ENCODE measurements at places on chromosomes 7 and 10.

DNA sequence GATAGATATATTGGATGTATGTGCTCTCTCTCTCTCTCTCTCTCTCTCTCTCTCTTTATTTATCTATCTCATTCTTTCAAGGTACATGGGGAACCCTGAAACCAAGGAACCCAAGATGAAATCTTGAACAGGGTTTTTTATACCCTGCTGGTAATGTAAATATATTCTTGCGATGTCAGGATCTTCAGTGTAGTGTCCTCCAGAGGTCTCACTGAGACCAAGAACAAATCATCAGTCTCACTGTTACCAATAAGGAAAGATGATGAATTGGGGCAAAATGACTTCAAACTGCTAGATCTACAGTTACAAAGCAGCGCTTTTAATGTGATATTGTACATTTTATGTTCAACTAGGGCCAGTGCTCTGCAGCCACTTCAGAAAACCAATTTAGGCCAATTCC is 423.5 kb downstream of the ANKRD7 start:
- DNase-seq: no peak

DNA sequence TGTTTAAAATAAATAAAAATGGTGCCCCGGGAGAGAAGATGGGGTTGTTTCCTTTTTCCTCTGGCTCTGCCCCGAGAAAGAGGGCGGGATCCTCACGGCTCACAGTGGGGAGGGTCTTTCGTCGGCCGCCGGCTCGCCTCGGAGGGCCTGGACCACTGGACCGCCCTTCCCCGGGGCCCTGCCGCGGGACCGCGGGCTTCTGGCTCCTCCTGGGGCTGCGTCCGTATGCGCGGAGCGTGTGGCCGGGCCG is 3.5 kb upstream of the IGF2BP3 start:
- DNase-seq: no peak

DNA sequence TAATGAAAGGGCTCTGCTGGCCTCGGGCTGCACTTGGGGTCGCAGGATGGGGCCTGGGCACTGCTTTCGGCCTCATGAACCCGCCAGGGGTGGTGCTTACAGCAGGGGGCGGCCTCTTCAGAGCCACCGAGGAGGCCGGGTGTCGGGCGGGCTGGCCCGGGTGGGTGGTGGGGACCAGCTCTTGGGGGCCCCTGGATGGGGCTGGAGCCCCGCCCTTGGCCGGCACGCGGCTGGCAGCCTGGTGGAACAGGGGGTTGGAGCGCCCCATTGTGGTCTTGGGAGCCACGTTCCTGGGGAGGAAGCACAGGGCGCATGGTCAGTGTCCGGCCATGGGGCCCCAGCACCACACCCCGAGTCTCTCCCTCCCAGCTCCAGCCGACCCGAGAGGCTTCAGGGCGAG is 8.8 kb downstream of the ADAM8 start:
- DNase-seq: no peak

DNA sequence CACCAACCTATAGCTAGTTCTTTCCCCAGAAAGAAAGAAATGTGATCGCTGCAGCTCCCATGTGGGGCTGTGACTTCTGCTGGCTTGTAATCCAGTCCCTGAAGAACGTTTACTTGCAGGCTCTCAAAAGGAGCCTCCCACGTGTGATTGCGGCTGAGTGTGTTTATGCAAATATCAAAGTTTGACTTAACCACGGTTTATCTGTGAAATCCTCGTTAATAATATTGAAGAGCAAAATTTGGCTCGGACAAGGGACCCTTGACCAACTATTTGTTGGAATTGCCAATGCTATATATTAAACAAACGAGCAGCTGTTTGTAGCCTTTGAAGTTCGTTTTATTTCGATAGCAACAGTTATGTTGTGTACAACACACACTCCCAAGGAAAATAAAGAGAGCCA is 470.1 kb upstream of the NRP1 start:
- no peak for DNase-seq

GRCh38 chr7:3272691-3273141 is 28.3 kb upstream of the SDK1 start:
- DNase-seq: no peak

GRCh38 chr10:132138596-132138995 is 48.2 kb upstream of the DPYSL4 start:
- no peak for DNase-seq

DNA sequence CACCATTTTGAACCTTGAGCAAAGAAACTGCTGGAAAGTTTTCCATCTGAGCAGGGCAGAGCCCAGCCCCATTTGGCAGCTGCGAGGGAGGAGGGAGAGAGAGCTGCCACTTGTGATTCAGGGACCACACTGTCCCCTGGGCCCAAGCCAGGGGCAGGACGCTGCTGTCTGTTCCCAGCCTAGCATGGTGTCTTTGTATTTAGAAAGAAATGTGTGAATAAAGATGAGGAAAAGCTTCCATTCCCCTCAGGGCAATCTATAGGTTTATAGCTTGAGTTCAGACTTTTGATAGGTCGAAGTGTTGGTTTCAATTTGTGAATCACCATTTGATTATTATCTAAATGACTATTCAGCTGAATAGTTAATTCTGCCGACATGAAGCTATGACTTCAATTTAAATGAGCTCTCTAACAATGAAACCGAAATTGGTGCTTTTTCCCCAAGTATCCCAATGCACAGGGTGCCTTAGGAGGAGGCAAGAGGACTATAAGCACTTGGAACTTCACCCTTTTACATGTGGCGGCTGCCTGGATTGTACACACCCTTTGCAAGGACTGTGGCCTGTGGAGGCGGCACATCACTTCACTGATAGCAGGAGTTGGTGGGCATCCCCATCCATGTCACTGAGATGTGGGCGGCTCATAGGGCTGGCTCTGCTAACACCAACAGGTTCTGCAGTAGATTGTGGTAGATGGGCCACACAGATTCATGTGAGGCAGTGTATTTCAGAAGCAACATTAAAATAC is 223.5 kb downstream of the CCDC3 start:
- DNase-seq: no peak

DNA sequence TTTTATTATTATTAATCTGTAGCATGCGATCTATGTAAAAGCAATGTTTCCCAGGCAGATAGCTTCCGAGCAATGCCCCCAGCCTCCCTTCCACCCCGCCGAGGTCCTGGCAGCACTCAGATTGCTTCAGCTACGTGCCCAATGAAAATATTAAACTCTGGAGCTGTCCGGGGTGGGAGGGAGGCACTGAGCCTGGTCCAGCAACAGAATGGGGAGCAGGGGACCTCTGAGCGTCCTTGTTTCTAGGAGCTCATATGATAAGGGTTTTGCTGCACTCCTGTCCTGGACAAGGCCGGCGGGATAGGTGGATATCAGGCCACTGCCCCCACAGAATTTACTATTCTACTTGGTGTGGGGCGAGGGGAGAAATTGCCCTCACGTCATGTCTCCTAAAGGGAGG is 44.5 kb upstream of the CDK1 start:
- DNase-seq: no peak

- no peak for DNase-seq
Observed at GRCh38 chr7:15920953-15921352, 234.5 kb upstream of the MEOX2 start.

DNA sequence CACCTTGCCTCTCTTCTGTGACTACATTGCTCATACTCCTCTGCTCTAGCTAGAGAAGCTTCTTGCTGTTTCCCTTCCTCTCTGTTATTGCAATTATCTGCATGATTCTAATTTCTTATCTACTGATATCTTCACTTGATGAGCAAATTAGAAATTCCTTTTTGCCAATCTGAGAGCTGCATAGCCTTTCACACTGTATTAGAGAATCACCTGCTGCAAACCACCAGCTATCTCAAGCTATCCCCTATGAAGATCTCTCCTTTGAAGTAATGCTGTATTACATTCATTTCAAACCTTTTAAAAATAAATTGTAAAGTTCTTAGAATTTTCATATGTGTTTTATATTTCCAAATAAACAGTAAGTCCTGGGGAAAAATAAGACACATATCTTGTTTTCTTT is 89.0 kb upstream of the ZNF804B start:
- DNase-seq: no peak

- no peak for DNase-seq
Observed at GRCh38 chr10:16904049-16904448, 86.8 kb upstream of the RSU1 start.

- DNase-seq: no peak
Observed at GRCh38 chr7:92612501-92612900, 22.3 kb upstream of the FAM133B start.

GRCh38 chr7:27031289-27032172 is 64.3 kb downstream of the HOXA1 start:
- DNase-seq: no peak

DNA sequence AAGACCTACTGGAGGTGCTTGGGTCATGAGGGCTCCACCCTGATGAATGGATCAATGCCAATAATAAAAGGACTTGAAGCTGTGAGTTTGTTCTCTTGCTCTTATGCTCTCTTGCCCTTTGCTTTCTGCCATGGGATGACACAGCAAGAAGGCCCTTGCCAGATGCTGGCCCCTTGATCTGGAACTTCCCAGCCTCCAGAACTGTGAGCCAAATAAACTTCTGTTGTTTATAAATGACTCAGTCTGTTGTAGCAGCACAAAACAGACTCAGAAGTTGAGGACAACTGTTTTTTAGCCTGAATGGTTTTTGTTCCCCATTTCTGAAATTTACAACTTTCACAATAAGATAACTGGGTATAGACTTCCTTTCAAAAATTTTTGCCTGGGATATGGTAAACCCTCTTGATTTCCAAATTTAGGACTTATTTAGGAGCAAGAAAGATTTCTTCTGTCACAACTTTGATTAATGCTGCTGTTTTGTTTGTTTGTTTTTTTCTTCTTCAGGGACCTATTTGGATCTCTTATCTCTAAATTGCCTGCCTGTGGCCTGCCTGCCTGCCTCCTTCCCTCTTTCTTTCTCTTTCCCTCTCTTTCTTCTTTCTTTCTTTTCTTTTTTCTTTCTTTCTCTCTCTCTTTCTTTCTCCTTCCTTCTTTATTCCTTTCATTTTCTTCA is 12.1 kb downstream of the ENTPD1 start:
- DNase-seq: no peak

DNA sequence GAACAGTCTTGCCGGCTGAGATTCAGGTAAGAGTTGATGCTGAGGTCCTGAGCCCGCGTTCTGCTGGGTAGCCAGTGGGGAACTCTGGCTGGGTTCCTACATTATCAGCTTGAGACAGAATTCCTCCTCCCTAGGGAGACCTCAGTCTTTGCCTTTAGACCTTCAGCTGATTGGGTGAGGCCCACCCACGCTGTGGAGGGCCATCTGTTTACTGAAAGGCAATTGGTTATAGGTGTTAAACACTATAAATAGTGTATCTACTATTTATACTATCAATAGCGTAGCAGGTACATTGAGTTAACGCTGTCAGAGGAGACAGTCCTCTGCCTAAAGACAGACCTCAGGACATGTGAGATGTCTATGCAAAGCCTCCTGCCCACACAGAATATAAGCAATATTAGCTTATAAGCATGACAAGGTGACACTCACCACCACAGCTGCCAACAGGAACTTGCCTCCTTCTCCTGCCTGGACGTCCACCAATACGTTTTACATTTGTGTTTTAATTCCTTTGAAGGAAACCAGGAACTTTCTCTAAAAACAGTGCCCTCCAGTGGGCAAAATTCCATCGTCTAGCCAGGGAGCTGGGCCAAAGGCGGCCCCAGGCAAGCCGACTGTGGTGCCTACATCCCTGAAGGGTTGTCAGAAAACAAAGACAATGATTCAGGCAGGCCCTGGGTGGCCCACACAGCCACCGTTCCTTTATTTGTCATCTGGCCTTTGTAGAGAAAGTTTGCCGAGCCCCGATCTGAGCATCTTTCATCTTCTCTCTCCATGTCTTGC is 58.8 kb downstream of the INSIG1 start:
- no peak for DNase-seq

DNA sequence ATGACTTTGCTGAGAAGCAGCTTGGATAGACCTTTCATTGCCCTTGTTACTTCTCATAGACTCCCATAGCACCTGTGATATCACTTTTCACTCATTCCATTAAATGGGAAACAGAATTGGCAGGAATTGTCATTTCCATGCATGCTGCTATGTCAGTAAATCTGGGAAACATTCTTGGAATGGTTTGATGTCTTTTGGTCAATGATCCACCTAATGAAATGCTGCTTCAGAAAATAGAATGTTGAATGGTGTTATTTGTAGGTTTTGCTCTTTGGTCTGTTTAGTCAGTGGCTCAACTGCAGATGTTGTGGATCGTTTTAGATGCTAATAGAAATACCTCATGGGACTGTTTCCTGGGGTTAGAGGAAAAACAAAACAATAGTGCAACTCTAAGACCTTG is 127.8 kb downstream of the PLPP4 start:
- no peak for DNase-seq

DNA sequence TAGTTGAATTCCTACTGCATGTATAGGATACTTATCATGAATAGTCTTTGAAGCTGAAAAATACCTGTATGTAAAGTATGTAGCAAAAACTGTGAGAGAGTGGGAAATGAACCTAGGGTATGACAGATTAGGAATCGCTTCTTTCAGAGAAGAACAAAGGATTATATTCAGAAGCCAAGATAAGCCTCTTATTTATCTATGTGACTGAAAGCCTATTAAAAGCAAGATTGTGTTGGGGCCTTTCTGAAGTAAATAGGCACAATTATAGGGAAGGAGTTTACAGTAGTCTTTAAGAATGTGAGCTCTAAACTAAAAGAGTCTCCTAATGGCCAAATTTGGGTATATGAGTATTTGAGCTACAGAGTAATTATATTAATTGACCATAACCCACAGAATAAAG is 102.1 kb downstream of the MTERF1 start:
- no peak for DNase-seq

GRCh38 chr10:123583639-123584418 is 82.3 kb upstream of the GPR26 start:
- no peak for DNase-seq

GRCh38 chr10:91604553-91605534 is 28.0 kb downstream of the PPP1R3C start:
- DNase-seq: no peak

DNA sequence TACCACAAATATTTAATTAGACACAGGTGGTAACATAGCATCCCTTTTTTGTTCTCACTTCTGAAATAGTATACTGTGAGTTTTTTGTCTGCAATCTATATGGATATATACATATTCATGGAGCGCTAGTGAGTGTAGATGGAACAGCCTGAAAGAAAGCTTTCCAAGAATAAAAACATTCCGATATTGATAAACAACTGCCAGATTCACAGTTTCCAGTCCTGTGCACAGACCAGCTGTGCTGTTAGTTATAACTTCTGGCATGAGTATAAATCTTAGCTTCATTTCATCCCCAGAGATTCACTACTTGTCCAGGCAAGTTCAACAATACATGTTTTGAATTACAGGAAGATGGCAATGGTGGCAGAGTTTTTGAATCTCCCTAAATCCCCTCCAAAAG is 467.1 kb upstream of the STEAP1 start:
- DNase-seq: no peak

All from activated naive CD4-positive, alpha-beta T cell (primary cell).